GM13977 (cell line): ENCODE measurements at places on chromosomes 3 and 15.

- no peak for DNase-seq
Observed at GRCh38 chr3:85171976-85172375, 213.2 kb downstream of the CADM2 start.

GRCh38 chr3:124890573-124891190 lies 3.5 kb upstream of the ITGB5 start:
- DNase-seq, result no peak

DNA sequence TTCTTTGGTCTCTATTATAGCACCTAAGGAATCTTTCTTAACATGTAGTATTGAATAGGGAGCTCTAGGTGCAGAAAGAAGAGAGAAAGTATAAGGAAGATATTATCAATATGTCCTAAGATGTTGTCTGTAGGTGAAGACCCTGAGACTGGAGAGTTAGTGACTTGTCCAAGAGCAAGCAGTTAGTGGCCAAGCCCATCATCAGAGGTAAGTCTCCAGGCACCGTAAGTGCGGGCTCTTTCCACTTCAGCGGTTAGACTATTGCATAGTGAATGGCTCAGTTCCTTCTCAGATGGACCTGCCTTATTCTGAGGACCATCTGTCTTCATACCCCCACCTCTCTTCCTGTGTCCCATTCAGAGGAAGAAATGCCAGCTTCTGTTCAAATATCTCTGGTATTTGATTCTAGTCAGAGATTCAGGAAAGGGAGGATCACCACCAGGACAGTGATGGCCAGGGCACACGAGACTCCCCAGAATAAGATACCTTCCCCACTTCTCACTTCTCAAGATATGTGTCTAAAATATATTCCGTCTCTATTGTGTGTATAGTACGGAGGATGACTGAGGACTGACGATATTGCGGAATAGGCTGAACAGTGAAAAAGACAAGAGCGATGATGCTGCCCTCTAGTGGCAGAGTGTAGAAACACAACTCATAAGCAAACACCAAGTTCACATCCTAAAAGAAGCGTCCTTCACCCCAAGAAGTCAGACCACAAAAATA lies 19.1 kb upstream of the ADGRG7 start:
- DNase-seq, result peak; percentile 72

DNA sequence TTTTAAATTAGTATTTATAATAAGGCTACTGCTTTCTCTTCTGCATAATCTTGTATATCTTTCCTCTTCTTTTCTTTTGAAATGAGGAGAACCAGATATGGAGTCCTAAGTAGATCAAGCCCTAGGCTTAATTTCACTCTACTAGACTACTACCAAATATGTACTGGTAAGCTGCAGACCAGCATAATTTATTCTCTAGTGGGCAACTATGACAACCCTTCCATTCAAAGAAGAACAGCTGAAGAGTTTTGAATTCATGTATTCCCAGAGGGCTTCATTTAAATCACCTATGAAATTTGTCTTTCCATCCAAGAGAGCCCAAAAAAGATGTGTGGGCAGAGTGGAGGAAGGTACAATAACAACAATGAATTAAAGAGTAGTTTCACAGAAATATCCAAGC lies 10.0 kb downstream of the RAD18 start:
- DNase-seq, result no peak

GRCh38 chr3:196063456-196063855 lies 18.4 kb downstream of the TFRC start:
- no peak for DNase-seq

DNA sequence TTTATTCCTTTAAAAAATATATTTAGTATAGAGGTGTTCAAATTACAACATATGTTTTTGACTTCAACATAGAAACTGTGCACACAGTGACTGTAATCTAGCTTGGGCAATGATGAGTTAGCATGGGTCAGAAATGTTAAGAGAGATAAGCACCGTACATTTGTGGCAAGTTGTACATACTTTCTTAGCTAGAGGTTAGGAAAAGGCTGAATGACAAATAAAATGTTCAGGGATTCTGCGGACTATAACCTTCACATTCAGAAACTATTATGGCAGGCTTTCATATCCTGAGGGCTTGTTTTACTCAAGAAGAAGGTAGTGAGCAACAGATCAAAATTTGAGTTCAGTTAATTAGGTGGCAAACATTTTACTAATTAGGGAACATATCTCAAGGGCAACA lies 379.7 kb upstream of the EPHA6 start:
- no peak for DNase-seq

DNA sequence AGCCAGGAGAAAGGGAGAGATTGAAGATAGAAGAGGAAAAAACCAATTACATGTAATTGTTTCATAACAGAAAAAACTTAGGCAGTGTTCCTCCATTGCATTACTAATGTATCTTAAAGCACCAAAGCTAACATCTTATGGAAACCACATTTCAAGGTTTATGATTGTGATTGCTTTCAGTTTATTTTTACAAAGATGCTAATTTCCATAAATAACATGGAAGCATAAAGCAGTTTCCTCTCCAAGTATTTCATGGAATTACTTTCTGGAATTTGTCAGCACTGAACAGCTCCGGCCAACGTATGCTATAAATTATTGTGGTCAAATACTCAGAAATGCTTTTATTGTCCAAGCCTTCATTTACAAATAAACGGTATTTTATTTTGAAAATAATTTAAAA lies 11.6 kb downstream of the ADAMTSL3 start:
- DNase-seq, result no peak

DNA sequence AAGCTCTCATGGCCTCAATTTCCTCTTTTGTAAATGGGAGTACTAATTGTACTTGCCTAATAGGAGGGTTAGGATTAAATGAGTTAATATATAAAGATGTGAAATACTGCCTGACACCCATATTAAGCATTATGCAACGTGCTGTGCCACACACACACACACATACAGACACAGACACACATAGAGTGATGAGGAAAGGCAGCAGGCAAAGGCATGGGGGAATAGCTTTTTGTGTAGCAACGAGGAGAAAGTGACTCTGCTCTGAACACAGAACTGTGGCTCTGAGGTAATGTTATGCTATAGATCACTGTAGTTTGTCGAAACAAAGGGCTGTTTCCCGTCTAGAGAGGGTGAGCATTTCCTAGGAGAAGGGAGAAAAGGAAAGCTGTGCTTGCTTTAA lies 233.3 kb upstream of the SLCO3A1 start:
- DNase-seq, result no peak

DNA sequence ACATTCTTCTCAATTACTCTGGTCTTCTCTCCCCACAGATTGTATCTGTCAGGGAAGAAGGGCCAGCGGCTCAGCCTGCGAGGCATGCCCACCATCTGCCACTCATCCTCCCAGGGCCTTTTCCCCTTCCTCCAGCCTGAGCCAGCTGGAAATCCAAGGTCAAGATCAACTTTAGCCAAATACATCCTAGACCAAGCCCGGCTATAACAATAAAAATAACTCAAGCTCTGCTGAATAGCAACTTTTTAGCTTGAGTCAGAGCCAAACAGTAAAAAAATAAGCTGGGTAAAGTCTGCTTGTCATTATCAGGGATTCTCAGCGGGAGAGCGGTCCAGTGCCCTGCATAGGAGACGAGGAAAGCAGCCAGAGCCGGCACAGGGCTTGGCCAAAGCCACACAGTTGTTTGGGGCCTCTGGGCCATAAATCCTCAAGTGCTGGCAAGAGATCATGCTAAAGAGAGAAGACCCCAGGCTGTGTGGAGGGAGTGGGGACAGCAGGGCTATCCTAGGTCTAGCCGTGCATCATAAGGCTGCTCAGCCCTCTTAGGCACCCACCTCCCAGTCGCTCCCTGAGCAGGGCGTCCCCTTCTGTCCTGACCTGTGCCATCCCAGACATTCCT lies 76.2 kb upstream of the HERC1 start:
- DNase-seq, result no peak

GRCh38 chr15:31207246-31207645 lies 105.7 kb upstream of the TRPM1 start:
- no peak for DNase-seq
